ENCODE measurements at places on chromosomes 11 and 22. TPM values are rescaled to one million over a fixed set of nuclear protein-coding genes. Genes with fewer than 3 reads are reported as not detected.

Gene TTC12
- total RNA-seq, result 49.1 TPM

Gene OR6T1
- total RNA-seq, result not detected

Gene PIH1D2
- 1.9 TPM for total RNA-seq

Gene TMPRSS4
- 0.66 TPM for total RNA-seq

Gene FOSL1
- total RNA-seq, result 3.1 TPM

Gene MAPK8IP1
- 12.7 TPM for total RNA-seq

Gene LRFN4
- total RNA-seq, result 26.6 TPM

Gene ZP1
- total RNA-seq, result 0.31 TPM

- DNase-seq, result no peak
- H3K27ac ChIP-seq, result peak overlapping the region; percentile 58
- H3K27me3 ChIP-seq, result peaks cover 13% of the 10 kb centered on the region
- peaks cover 1% of the 10 kb centered on the region for H3K36me3 ChIP-seq
Observed at GRCh38 chr11:2077061-2077802, 62.0 kb downstream of the IGF2 start.

DNA sequence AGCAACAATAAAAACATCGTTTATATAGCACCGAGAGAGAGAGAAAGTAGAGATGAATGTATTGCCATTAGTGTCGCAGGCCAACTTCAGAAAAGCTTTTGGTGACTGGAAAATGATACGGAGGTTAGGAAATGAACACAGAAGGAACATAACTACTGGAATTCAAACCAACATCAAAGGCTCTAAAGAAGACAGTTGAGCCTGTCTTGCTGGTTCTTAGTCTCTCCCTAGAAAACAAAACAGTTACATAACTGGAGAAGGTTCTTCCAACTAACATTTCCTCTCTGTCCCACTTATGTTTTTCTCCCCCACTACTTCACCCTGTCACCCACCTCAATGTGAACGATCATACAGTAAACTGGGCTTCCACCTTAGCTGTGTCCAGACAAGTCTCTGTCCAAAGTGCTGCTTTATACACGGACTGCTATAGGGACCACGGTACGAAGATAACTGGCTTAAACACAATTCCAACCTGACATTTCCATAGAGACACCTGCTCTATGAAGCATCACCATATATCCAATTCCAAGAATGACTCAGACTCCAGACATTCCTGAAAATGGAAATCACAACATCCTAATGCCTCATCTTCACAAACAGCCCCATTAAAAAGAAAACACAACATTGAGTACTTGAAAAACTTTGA is 85.2 kb upstream of the ARHGAP32 start:
- H3K27me3 ChIP-seq, result no peaks in the 10 kb centered on the region
- no peaks in the 10 kb centered on the region for H3K36me3 ChIP-seq
- peak overlapping the region; percentile 83 for H3K4me3 ChIP-seq
- no peak for DNase-seq
- no peak overlapping the region for H3K27ac ChIP-seq

DNA sequence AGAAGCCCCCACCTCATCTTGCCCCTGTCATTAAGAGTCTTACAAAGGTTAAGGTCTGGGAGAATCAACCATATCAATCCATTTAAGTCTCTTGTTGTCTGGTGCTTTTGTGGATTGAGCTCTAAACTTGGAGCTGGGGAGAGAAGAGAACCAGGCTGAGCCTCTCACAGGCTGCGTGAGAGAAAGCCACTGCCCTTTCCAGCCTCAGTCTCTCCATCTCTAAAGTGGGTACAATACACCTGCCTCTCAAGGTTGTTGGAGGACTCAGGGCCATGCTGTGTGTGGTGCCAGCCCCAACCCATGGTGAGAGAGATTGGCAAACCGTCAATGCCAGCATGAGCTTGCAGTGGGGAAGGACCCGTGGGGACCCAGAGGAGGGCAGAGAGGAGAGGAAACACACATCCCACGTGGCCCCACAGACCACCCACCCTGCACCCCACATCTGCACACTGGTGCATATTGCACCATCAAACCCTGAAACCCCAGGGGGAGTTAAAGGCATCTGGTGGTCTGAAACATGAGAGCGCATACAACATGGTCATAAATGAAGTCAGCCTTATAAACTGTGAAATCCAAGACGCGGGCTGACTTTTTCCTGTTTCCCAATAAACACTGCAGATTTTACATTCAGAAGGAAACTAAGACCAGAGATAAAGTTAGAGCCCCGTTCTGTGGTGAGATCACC is 27.5 kb upstream of the FBLN1 start:
- H3K36me3 ChIP-seq, result no peaks in the 10 kb centered on the region
- H3K27ac ChIP-seq, result peak overlapping the region; percentile 74
- H3K4me3 ChIP-seq, result no peak overlapping the region
- no peak for DNase-seq
- no peaks in the 10 kb centered on the region for H3K27me3 ChIP-seq
- peaks cover 25% of the 10 kb centered on the region for H3K4me1 ChIP-seq

- H3K4me1 ChIP-seq, result no peaks in the 10 kb centered on the region
- no peak overlapping the region for H3K4me3 ChIP-seq
- H3K36me3 ChIP-seq, result no peaks in the 10 kb centered on the region
- no peak overlapping the region for H3K27ac ChIP-seq
Observed at GRCh38 chr11:41836431-41836830, 377.0 kb upstream of the LRRC4C start.

GRCh38 chr22:43337385-43337784 is 5.8 kb downstream of the SCUBE1 start:
- peaks cover 22% of the 10 kb centered on the region for H3K27me3 ChIP-seq
- peak overlapping the region; percentile 28 for H3K27ac ChIP-seq
- no peak for DNase-seq
- no peak overlapping the region for H3K4me3 ChIP-seq

DNA sequence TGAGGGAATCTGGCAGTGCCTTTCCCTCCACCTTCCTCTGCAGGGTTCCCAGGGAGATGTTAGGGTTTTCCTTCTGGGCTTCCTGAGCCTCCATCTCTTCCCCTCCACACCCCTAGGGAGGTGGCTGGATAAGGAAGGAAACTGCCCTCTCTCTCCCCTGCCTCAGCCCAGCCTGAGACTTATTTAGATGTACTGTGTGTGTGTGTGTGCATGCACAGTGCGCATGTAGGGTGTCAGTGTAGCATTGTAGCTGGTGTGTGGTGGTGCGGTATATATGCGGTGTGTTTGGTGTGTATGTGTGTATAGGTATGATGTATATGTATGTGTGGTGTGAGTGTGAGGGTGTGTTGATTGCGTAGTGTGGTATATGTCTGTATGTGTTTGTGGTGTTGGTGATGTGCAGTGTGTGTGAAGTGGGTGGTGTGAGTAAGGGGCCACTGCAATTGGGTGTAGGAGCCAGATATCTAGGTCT is 1.5 kb downstream of the FXYD6 start:
- peak overlapping the region; percentile 92 for H3K4me3 ChIP-seq
- DNase-seq, result no peak
- H3K27ac ChIP-seq, result peak overlapping the region; percentile 1
- peaks cover 56% of the 10 kb centered on the region for H3K4me1 ChIP-seq

DNA sequence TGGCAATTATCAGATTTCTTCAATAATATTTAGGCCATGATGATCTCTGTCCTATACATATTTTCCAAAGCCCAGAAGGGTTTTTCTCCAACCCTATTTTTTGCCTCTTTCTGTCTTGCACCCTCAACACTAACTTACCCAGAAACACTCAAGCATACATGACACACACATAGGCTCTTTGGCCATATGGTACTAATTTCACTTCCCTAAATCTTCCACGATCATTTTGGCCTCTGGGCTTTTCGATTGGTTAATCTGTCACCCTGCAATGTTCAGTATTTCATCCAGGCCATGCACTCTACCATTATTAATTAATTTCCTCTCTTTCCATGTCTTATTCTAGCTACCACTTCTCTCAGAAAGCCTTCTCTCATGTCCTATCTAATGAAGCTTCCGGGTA is 59.8 kb downstream of the LUZP2 start:
- no peaks in the 10 kb centered on the region for H3K36me3 ChIP-seq
- no peak for DNase-seq
- H3K27me3 ChIP-seq, result no peaks in the 10 kb centered on the region
- peaks cover 12% of the 10 kb centered on the region for H3K4me1 ChIP-seq
- H3K4me3 ChIP-seq, result no peak overlapping the region
- no peak overlapping the region for H3K27ac ChIP-seq

GRCh38 chr11:69642549-69642912 is 1.6 kb downstream of the CCND1 start:
- H3K4me3 ChIP-seq, result peak overlapping the region; percentile 96
- H3K4me1 ChIP-seq, result peaks cover 34% of the 10 kb centered on the region
- H3K27ac ChIP-seq, result no peak overlapping the region

GRCh38 chr11:70660059-70660888 is 261.9 kb downstream of the CTTN start:
- H3K27me3 ChIP-seq, result peaks cover 72% of the 10 kb centered on the region
- H3K36me3 ChIP-seq, result no peaks in the 10 kb centered on the region
- H3K4me3 ChIP-seq, result no peak overlapping the region
- H3K27ac ChIP-seq, result no peak overlapping the region
- DNase-seq, result no peak

GRCh38 chr11:12247543-12248254 is 129.7 kb upstream of the PARVA start:
- H3K36me3 ChIP-seq, result no peaks in the 10 kb centered on the region
- no peak overlapping the region for H3K4me3 ChIP-seq
- H3K27me3 ChIP-seq, result no peaks in the 10 kb centered on the region
- DNase-seq, result no peak

DNA sequence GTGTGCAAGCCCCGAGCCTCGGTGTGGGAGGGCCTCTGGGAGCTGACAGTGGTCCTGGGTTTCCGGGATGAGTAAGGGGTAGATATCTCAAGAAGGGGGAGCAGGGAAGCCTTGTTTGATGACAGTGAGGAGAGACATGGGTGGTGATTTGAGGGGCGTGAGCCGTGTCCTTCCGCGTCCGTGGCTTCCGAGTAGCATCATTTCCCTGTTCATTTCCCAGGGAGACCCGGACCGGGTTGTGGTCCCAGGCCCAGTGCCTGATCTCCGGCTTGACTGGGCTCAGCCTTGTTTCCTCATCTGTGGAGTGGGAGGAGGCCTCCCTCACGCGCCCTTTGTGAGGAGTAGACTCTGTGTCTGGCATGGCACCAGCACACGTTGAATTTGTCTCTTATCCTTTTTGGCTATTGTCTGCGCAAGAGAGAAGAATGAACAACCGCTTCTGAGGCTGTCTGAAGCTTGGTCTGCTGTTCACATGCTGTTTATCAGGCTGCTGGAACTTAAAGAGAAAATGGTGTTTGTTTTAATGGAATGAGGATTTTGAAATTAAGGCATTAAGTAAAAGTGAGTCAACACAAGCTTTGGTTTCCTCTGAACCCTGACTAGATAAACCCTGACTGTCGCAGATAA is 348.5 kb downstream of the TBC1D22A start:
- no peaks in the 10 kb centered on the region for H3K4me1 ChIP-seq
- H3K27ac ChIP-seq, result peak overlapping the region; percentile 27
- H3K4me3 ChIP-seq, result no peak overlapping the region
- DNase-seq, result no peak

DNA sequence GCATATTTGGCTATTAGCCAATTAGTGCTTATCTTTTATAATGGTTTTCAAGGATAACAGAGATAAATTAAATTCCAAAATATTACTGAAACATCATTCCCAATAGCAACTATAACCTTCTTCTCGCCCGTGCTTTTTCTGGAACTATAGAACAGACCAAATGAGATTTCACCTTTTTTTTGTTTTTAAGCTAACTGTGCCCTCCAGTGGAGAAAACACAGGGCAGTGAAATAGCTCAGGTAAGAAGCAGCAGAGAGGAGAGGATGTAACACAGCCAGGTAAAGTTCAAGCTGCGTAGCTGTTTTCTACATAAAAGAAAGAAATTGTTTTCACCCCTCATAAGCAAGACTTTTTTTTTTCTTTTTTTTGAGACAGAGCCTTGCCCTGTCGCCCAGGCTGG is 28.2 kb downstream of the HSD17B12 start:
- DNase-seq, result no peak
- H3K4me1 ChIP-seq, result no peaks in the 10 kb centered on the region
- no peaks in the 10 kb centered on the region for H3K27me3 ChIP-seq
- H3K27ac ChIP-seq, result no peak overlapping the region

DNA sequence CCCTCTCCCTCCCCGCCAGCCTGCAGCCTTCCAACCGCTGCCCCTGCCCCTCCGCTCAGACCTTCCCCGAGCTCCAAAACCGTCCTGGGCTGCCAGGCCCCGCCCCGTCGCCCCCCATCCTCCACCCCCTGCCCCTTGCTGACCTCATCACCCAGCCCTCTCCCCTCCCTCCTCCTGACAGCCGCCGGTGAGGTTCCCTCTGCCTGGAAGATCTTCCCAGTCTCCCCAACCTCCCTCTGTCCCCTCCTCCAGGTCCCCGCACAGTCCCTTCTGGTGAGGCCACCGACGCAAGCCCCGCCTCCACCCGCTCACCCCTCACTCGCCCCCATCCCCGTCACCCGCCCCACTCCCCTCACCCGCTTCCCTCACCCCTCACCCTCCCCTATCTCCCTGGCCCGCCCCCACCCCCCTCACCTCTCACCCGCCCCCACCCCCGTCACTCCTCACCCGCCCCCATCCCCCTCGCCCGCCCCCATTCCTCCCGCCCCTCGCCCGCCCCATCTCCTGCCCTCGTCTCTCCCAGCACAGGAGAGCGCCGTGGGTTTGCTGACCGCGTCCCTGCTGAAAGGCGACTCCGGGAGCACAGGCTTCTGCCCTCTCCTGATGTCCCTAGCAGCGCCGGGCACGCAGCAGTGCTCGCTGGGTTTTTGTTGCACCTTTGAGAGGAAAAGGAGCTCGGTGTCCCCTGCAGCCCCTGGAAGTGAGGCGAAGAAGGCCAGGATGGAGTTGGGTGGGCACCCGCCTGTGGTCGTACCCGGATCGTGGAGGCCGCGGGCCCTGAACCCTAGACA is 16.4 kb upstream of the UPK3A start:
- H3K27me3 ChIP-seq, result no peaks in the 10 kb centered on the region
- H3K4me3 ChIP-seq, result peak overlapping the region; percentile 87
- H3K27ac ChIP-seq, result peak overlapping the region; percentile 78
- no peaks in the 10 kb centered on the region for H3K36me3 ChIP-seq

- peak overlapping the region; percentile 34 for H3K27ac ChIP-seq
- H3K4me3 ChIP-seq, result no peak overlapping the region
- no peak for DNase-seq
- H3K27me3 ChIP-seq, result peaks cover 17% of the 10 kb centered on the region
Observed at GRCh38 chr11:1650918-1651262, 21.3 kb downstream of the KRTAP5-5 start.
